ENCODE measurements at places on chromosomes 7 and 10. TPM values are rescaled to one million over a fixed set of nuclear protein-coding genes. Genes with fewer than 3 reads are reported as not detected.

The FZD1 gene
- total RNA-seq, result 0.20 TPM

DNA sequence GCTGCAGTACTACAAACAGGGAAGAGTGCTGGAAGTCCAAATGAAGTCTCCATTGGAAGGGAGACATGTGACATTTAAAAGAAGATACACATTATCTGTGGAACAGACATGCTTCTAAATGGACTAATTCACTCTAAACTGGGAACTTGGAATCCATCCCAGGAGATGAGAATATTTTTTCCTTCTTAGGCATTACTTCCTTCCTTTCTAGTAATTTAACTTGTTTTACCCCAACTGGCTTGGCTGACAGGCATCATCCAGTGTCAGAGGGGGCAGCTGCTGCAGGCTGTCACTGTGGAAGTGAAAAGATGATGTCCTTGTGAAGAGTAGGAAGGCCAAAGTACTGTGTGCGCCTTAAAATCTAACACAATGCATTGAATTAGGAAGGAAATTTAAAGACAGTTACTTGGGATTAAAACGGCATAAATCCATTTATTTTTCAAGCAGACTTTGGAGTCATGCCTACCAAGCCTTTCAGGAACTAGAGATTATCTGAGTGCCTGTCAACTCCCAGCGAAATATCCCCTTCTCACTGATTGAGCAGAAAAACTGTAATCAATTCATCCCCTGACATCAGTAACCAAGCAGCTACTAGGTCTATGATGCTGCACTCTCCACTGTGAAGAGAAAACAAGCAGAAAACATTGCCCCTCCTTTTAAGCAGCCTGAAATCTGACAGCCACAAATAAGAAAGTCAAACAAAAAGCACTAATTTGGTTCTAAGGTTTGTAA is 161.2 kb downstream of the DGKI start:
- DNase-seq, result no peak

- DNase-seq, result peak; percentile 52
Observed at GRCh38 chr7:155001756-155002410, 1.0 kb downstream of the PAXIP1 start.

The H2BK1 gene
- total RNA-seq, result not detected

DNA sequence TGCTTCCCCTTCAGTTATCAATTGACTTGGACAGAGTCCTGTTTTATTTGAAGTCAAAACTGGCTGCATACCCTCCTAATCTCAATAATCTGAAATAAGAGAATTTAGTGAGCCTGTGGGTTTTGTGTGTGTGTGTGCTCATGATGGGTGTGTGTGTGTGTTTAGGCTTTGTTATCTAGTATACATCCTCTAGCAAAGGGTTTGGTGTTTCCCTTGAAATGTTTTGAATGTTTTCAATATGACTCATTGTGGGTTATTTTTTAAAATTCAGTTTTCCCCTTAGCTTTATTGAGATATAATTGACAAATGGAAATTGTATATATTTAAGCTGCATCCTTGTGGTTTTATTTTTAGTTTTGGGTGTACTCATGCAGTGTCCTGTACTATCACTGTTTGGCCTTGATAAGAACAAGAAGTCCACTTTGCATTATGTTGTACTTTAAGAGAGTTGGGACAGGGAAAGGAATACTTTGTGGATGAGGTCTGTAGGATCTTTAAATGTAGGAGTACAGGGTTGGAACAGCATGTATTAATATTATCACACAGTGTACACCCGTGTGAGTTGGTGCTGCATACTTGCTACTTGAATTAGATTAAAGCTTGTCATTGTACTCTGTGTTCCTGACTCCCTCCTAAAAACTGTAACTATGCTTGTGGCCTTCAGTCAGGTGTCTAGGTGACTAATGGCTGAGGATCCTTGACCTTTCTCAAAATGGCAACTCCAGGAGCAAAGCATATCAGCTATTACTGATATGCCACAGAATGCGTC is 58.3 kb downstream of the VCL start:
- DNase-seq, result peak; percentile 38

DNA sequence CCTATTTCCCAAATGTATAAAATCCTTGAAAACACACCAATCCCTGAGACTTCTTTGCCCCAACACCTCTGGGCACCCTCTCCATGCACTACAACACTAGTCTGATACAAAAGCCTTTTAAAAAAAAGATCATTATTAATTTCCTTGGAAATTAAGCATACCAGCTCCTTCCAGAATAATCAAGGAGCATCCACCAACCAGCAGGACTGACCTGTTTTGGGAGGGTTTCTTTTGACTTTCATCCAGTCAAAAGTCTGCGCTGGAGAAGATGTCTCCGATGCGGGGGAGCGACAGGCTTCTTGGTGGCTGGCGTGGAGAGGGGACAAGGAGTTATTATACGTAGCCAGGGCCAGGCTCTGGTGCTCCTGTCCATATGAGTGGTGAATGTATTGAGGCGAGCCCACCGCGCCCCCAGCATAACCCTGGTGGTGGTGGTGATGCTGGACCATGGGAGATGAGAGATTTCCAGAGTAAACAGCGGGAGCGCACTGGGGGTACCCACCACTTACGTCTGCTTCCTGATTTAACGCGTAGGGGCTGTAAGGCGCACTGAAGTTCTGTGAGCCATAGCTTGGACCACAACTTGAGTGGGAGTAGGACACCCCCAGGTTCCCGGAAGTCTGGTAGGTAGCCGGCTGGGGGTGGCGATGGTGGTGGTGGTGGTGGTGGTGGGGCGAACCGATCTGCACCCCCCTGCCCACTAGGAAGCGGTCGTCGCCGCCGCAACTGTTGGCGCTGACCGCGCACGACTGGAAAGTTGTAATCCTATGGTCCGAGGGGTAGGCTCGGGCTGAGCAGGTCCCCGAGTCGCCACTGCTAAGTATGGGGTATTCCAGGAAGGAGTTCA is 527 bp downstream of the HOXA1 start:
- DNase-seq, result peak; percentile 44

GRCh38 chr10:71069909-71070666 is 142.3 kb upstream of the UNC5B start:
- no peak for DNase-seq

The MOGAT3 gene
- not detected for total RNA-seq

DNA sequence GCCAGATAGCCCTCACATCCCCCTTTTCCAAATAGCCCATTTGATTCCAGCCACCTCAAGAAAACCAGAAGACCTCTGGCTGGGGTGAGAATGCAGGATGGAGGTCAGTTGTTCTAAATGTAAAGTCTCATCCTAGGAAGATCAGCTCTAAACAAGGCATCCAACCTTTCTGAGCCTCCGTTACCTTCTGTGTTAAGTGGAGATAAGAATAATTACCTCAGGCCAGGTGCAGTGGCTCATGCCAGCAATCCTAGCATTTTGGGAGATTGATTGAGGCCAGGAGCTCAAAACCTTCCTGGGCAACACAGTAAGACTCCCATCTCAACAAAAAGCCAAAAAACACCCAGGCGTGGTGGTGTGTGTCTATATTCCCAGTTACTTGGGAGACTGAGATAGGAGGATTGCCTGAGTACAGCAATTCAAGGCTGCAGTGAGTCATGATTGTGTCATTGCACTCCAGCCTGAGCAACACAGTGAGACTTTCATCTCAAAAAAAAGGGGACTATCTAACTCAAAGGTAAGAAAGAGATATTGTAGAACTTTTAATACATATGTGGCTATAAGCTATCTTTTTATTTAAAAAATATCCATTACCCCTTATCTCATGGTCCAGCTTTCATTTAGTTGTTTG is 43.5 kb downstream of the PRTFDC1 start:
- DNase-seq, result no peak

- DNase-seq, result no peak
Observed at GRCh38 chr10:110002801-110003523, 4.8 kb upstream of the ADD3 start.

The VWDE gene
- 1.4 TPM for total RNA-seq

The EPHA1 gene
- total RNA-seq, result 2.4 TPM

DNA sequence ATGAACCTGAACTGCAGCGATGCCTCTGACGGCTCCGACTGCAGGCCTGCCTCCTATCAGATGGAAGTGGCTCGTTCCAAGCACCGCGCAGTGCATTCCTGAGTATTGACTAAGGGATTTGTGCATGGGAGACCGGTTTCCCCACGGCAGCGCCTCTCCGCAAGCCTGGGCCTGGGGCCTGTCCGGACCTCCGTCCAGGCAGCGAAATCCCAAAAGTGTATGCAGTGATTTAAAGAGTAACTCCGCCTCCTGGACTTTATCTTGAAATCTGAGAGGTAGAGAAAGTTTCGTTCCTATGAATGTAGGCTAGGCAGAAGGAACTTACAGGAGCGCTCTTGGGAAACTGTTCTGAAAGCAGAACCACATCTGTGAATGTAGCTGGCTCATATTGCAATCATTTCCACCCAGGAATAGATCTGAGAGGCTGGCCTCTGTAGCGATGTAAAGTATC is 106.2 kb upstream of the CELF2 start:
- DNase-seq, result no peak

Data from activated CD8-positive, alpha-beta T cell treated with anti-CD3 and anti-CD28 coated beads for 36 hours (primary cell).